Glomerular endothelial cell (primary cell): ENCODE measurements at places on chromosomes 3 and 15. TPM values are rescaled to one million over a fixed set of nuclear protein-coding genes. Genes with fewer than 3 reads are reported as not detected.

Gene GATA2
- total RNA-seq, result 28.2 and 46.6 TPM in 2 replicates

Gene SKOR1
- 0.19 TPM in 1 of 2 replicates, not detected in the other for total RNA-seq

Gene CYP1A1
- total RNA-seq, result 2.0 and 3.7 TPM in 2 replicates

Gene CCDC9B
- 11.8 and 20.0 TPM in 2 replicates for total RNA-seq

Gene LRRC15
- not detected in 2 replicates for total RNA-seq

Gene HIGD2B
- not detected in 2 replicates for total RNA-seq

Gene GOLGA8S
- 0.05 and 0.06 TPM in 2 replicates for total RNA-seq

Gene QTRT2
- 13.3 and 21.0 TPM in 2 replicates for total RNA-seq

Gene CLEC3B
- not detected in 2 replicates for total RNA-seq

Gene C2CD4B
- total RNA-seq, result 94.0 and 176 TPM in 2 replicates

Gene REC114
- not detected in 2 replicates for total RNA-seq

Gene TIGIT
- total RNA-seq, result not detected in 2 replicates

Gene ZCWPW2
- total RNA-seq, result 0.18 TPM in 1 of 2 replicates, not detected in the other

Gene NUP210
- total RNA-seq, result 0.53 and 2.2 TPM in 2 replicates

Gene SLC27A2
- 0.06 TPM in 1 of 2 replicates, not detected in the other for total RNA-seq

Gene FAM219B
- 42.6 and 55.1 TPM in 2 replicates for total RNA-seq

Gene GRM7
- 0.06 TPM in 1 of 2 replicates, not detected in the other for total RNA-seq

Gene ENTPD3
- 0.24 TPM in 1 of 2 replicates, not detected in the other for total RNA-seq

Gene NDUFB5
- total RNA-seq, result 79.6 and 119 TPM in 2 replicates

Gene UBAP1L
- 0.53 and 1.6 TPM in 2 replicates for total RNA-seq

Gene CD96
- total RNA-seq, result not detected in 2 replicates

Gene SLC28A2
- total RNA-seq, result not detected in 2 replicates

Gene CHRFAM7A
- total RNA-seq, result 0.44 and 1.1 TPM in 2 replicates

Gene CX3CR1
- total RNA-seq, result not detected in 2 replicates

Gene CCR9
- total RNA-seq, result not detected in 2 replicates

Gene ZNF80
- total RNA-seq, result not detected in 2 replicates

Gene CPLX3
- not detected in 2 replicates for total RNA-seq

Gene C2CD4A
- total RNA-seq, result 0.05 and 1.1 TPM in 2 replicates

Gene FAM107A
- total RNA-seq, result 48.2 and 74.4 TPM in 2 replicates

Gene CPNE9
- total RNA-seq, result not detected in 2 replicates

Gene SATB1
- 13.3 and 13.5 TPM in 2 replicates for total RNA-seq

Gene TMEM42
- 14.5 and 17.1 TPM in 2 replicates for total RNA-seq

Gene ZMYND10
- 0.12 and 0.44 TPM in 2 replicates for total RNA-seq
